ENCODE measurements at places on chromosomes 2 and 18.
A peak's percentile ranks its signal among the peaks of the same experiment; 100 is the strongest.

GRCh38 chr18:79628416-79629248, 51.0 kb upstream of the CTDP1 start:
- no peak for DNase-seq

GRCh38 chr2:159658881-159659873, 42.8 kb upstream of the BAZ2B start:
- DNase-seq, result no peak

GRCh38 chr18:12843420-12844350, 40.4 kb downstream of the PTPN2 start:
- DNase-seq, result no peak

GRCh38 chr2:159256159-159256558, 30.3 kb downstream of the WDSUB1 start:
- DNase-seq, result no peak

- no peak for DNase-seq
Measured at GRCh38 chr2:133919285-133919684, 334.6 kb upstream of the MGAT5 start.

DNA sequence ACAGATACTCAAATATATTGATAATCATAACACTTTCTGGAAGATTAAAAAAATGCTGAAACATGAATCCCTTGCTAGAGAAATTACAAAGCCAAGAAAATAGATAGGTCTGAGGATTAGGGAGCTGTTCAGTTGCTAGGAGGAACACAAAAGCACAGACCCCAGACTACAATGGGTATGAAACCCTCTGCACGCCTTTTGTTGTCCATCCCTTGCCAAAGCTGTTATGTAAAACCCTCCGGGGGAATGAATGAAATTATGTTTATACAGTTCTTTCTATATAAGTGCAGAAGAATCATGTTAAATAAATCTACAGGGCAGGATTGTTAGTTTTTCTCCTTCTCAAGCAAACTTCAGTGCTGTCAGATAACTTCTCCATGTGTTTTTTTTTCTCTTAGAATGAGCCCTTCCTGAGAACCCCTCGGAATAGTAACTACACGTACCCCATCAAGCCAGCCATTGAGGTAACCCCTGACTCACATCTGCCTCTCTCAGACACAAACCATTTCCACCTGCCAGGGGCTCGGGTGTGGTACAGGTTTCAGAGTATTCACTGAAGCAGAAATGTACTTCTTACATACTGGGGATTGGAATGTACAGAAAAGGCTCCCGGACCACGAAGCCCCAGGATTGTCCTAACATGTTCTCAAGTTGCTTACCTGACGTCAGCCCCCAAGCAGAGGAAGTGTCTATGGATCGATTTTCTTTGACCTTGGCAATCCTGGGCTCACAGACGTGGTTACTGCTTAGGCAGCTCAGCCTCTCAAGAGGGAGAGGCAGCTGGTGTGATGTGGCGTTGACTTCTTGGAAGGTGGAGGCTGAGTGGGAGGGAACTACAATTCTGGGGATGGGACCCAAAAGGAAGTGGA, 118.0 kb downstream of the PLB1 start:
- DNase-seq, result no peak

- no peak for DNase-seq
Measured at GRCh38 chr18:8741532-8741931, 36.2 kb downstream of the MTCL1 start.

GRCh38 chr2:9422321-9423099, 818 bp downstream of the ITGB1BP1 start:
- peak; percentile 39 for DNase-seq

DNA sequence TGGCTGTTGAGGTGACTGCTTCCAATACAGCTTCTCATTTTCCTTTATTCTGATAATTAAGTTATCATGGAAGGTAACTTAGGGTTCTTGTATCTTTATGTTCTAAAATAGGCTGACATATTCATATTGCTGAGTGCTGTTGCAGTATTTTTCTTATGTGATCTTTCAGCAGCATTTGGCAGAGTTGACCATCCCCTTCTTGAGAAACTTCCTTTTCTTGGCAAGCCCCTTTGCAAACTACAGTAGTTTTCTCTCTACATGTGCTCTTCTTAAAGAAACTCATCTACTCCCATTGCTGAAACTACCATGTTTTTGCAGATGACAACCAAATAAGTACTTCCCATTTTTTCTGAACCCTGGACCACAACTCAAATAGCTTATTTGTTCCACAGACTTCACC, 476.5 kb upstream of the TRIB2 start:
- DNase-seq, result no peak

- DNase-seq, result no peak
Measured at GRCh38 chr2:239225871-239226561, 174.8 kb downstream of the HDAC4 start.

GRCh38 chr2:138271467-138271866, 230.1 kb upstream of the SPOPL start:
- no peak for DNase-seq

DNA sequence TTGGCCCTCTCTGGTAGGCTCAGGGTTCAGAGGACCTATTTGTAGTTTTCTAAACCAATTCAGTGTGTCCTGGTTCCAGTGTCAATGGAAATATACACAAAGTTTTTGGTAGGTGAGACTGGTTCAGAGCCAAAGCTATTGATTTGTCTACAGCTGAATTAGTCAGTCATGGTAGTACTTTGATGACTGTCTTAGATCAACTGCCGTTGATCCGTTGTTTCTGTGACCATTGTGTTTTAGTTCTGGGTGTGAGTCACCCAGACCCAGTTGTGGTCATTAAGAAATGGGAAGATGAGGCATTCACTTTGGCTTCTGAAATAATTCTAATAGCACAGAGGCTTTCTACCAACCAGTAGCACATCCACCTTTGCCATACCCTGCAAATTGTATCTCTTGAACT, 16.0 kb upstream of the RPE start:
- no peak for DNase-seq

GRCh38 chr18:25298853-25299274, 53.1 kb downstream of the ZNF521 start:
- DNase-seq, result peak; percentile 96

DNA sequence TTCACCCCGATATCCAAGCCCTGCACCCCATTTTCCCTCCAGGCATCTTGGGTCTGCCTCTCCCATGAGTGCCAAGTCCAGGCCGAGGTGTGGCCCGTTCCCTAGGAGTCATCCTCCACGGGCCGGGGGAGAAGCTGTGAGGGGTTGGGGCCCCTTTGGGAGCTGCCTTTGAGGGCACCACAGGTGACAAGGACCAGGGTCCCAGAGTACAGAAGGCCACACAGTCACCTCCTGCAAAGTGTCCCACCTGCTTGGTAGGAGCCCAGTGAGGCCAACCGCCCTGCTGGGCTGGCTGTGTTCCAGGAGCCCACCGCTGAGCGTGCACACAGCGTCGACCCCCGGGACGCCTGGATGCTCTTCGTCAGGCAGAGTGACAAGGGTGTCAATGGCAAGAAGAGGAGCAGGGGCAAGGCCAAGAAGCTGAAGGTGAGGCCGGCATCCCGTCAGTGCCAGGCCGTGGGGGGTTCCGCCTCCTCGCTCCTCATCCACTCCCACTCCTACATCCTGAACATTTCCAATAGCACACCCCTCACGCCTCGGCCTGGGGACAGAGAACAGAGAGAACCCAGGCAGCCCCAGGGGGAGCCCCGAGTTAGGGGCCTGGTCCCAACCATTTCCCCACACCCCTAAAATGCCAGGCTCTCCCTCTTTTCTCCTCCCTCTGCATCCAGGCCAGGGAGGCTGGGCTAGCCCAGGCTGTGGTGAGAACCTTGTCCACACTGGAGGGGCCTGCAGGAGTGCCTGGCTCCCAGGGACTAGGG, 2.7 kb downstream of the ERFE start:
- DNase-seq, result no peak

GRCh38 chr18:515156-515815, 14.8 kb upstream of the COLEC12 start:
- DNase-seq, result no peak

DNA sequence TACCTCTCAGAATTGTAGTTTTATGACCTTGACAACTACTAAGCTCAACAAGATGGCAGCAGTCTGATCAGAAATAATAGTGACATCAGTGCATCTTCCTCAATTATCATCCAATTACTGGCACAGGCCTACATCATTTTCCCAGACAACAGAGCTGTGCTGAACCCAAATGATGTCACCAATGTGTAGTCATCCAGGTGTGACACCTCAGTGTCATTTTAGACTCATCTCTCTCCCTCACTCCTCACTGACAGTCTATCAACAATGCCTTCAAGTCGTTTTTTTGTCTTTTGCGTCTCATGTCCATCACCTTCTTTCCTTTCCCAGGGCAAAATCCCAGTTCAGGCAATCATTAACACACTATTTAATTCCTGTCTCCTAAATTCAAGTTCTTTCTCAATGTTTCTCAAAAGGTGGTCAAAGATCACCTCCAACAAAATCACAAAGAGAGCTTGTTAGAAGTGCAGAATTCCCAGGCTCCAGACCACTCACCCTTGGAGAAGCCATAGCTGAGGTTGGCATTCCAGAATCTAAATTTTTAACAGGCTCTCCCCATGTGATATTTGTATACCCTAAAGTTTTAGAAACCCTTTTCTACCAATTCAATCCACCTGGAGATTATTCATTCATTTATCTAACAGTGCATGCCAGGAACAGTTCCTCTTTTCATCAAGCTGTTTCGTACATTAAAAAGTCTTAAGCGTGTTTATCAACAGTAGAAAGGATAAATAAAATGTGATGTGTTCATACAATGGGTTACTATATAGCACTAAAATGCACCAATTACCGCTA, 125.3 kb upstream of the KLF7 start:
- DNase-seq, result no peak

DNA sequence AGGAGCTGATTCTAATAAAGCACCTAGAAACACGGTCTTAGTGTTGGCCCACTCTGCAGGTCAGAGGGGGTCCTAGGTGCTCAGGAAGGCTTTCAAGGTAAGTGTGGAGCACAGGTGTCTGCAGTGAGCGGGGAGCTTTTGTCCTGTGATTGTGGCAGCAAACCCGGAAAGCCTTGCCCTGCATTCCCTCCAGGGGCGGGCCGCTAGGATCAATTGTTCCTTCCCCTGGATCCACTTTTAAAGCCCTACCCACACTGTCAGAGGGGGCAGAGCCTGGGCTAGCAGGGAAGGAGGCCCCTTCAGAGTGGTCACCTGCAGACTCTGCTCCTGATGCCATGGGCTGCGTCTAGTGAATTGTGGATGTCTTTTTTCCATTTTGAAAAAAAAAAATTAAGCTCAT, 176.0 kb downstream of the CTIF start:
- no peak for DNase-seq

DNA sequence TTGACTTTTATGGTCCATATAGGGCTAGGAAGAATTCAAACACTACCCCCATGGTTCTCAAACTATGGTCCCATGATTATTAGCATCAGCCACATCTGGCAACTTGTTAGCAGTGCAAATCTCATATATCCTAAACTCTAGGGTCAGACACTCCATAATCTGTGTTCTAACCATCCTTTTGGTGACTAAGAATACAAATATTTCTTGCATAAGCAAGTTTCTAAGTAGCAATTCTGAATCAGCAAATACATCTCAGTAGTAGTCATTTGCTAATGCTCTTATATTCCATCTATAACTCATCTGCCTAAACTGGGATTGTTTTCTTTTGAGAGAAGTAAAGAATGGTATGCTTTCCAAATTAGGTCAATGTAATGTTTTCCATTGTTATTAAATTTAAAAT, 447.3 kb downstream of the TMX3 start:
- no peak for DNase-seq

DNA sequence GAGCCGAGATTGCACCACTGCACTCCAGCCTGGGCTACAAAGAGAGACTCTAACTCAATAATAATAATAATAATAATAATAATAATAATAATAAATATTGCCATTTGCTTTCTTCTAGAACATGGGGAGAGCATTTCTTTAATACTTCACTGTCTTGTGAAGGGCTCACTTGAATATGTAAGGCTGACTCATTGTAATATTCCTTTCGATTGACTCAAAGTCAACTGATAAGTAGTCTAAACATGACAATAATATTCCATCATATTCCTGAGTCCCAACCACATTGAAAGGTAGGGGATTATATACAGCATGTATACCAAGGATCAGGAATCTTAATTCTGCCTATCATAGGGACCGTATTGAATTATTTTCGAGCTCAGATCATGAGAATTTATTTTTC, 949.2 kb downstream of the DSC3 start:
- DNase-seq, result no peak

GRCh38 chr2:156396126-156396525, 40.1 kb upstream of the GPD2 start:
- DNase-seq, result no peak

DNA sequence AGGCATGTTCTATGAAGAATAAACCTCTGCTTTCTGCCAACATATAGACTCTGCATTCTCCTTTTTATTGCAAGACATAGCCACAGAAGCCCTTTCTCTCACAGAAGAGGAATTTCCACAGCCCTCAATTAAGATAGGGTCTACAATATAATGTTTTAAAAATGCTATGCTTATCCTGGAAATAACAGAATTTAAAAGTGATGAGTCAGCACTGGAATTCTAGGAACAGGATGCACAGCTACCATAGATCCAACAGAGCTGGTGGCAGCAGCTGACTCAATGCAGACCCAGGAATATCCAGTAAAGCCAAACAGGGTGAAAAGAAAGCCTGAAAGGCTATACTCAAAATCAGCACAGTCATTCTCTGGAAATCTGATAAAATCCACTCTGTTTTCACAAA, 866.9 kb downstream of the TRIB2 start:
- DNase-seq, result no peak

DNA sequence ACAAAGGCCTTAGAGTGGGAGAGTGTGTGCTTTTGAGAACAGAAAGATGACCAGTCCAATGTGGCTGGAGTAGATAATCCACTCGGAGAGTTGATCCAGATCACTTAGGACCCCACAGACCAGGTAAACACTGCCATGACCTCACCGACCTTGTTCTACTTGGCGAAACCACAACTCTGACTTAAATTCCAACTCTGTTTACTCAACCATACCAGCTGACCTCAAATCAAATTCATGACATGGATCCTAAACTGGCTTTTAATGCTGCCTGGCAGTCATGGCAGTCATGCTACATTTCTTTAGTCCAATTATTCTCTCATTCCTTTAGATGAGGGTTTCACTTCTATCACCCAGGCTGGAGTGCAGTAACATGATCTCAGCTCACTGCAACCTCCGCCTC, 347.1 kb upstream of the FAM98A start:
- DNase-seq, result no peak

DNA sequence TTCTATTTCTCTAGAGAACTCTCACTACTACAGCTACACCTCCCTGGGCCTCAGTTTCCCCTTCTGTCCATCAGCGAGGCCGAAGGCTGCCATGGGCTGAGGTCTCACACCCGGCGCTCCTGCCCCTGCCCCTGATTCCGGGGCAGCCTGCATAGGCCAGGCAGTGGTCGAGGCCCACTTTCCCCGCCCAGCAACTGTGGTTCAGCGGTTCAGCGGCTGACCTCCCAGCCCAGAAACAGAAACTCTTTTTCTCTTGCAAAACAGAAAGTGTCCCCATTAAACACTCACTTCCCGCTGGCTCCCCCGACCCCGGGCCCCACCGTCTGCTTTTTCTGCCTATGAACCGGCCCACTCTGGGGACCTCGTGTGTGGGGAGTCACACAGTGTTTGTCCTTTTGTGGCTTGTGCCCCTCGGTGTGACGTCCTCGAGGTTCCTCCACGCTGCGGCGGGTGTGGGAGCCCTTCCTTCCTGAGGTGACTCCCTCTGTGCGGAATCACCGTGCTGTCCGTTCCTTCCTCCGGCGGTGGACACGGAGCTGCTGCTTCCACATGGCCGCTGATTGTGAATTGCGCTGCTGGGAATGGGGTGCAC, 16.0 kb downstream of the PDCD1 start:
- peak; percentile 57 for DNase-seq
